ENCODE measurements at places on chromosomes 12 and 14.

DNA sequence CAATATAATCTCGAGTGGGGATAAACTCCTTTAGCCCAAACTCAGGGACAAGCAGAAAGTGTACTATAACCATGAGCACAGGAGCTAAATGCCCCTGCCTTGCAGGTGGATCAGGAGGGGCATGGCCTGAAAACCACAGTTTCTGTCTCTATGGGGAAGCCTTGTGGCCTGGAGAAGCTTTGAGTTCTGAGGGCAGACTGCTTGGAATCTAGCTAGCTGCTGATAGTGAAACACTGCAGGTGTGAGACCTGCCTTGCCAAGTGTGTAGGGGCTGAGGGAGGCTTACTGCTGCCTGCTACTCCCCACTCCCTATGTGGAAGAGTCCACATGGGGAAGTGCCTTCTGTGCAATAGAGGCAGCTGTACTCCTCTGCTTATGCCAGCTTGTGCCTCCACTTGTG is 352.3 kb upstream of the OR4E1 start:
- DNase-seq: no peak

DNA sequence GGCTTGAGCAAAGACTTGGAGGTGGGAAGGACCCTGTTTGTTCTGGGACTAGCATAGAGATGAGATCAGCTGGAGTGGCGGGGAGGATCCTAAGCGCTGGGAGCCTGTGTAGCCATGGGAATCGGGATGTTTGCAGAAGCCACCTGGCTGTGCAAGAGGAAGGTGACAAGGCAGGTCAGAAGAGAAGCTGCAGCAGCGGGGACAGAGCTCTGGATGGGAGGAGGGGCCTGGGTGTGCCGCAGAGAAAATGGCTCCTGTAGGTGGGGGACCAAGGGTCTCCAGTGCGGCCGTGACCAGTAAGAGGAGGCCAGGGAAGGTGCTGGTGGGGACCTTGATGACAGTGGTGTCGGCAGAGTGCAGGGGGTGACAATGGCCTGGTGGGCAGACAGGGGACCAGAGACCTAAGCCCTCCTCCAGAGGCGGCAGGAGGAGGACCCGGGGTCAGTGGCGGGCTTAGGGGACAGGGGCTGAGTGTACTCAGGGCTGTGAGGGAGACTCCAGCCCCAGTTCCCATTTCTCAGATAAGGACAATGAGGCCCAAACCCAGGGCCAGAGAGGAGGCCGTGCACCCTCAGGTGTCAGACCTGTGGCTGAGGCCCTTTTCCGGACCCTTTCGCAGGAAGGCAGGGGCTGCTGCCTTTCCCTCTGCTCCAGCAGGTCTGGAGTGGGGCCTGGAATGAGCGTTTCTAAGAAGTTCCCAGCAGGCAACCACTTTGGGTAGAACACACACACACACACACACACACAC is 206.6 kb upstream of the RTL1 start:
- DNase-seq: peak; percentile 10

DNA sequence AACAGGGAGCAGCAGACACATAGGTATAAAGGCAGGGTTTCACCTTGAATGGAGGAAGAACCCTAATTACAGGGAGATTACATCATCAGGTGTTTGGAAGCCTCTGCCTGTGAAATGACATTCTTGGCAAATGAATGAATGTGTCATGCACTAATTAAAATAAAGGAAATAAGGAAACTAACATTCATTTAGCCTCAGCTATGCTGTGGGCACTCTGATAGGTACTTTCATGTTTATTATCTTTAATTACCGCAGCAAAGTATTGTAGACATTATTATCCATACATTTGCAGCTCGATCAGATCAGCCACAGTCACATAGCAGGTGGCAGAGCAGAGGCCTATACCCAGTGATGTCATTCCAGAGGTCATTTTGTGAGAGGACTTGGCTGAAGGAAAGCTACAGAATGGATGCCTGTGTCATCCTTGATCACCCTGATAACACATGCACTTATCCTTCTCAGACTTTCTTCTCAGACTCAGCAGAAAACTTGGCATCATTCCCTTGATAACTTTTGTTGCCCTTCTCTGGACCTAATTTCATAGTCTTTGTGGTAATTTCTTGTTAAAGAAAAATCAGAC is 18.4 kb downstream of the ZNF664 start:
- DNase-seq: no peak

DNA sequence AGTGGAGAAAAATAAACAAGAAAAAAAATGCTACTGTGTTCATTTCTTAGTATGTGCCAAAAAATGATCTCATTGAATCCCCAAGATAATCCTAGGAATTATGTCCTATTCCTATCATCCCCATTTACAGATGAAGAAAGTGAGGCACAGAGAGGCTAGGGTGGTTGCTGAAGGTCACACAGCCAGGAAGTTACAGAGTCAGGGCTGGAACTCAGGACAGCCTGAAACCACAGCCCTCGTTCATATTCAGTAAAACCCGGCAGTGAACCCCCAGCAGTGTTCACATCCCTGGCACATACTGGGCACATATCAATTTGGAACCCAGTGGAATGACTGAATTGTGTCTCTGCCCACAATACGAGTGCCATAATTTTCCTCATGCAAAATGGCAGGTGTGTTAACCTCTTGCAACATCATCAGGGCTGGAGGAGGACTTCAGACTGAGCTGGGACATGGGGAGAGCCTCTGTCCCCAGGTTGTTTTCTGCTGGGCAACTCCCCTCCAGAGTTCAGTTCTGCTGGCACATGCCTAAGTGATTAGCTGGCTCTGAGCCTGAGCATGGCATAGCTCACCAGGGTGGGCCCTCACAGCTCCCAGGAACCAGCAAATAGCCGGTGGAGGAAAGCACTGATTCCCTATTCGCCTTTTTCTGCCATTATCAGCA is 2.0 kb upstream of the PPP1CC start:
- no peak for DNase-seq

DNA sequence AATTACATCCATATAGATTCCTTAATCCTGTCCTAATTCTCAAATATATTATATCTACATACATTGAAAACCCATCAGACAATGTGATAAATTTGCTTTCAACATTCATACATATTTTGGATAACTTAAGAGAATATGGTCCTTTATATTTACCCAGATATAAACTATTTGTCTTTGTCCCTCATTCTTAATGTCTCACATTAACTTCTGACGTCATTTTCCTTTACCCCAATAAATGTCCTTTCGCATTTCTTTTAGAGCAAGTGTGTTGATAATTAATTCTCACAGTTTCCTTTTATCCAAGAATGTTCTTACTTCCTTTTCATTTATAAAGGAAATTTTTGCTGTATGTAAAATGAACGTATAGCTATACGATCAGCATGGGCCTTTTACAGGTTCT is 12.6 kb upstream of the PTPRR start:
- DNase-seq: no peak

GRCh38 chr12:84186433-84186832 is 726.2 kb downstream of the SLC6A15 start:
- DNase-seq: no peak
